Upper lobe of left lung (tissue), 6 donors: ENCODE measurements at places on chromosomes 6 and 20. TPM values are rescaled to one million over a fixed set of nuclear protein-coding genes. Genes with fewer than 3 reads are reported as not detected.

Gene ANKEF1
- total RNA-seq, result 3.6 TPM

DNA sequence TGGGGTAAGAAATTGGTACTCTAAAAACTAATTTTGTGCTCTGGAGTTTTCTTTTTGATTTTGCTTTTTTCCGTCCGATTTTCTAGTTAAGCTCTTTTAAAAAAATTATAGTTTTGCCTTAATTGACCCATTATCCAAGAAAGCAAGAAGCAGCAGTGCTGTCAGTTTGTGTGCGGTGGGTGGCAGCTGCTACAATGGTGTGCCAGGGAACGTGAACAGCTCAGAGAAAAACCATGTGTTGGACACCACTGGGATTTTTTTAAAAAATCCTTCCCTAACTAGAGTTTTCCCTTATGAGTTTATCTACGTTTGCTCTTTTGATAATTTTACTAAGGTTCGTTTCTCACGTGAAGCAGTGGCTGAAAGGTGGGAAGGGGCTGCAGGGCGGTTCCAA is 8.0 kb downstream of the MAP3K5 start:
- no peak for DNase-seq

- no peak for DNase-seq
These were observed 19.0 kb downstream of the CTCFL start for GRCh38 chr20:57505979-57506378.

Gene RGS17
- 0.29 TPM for total RNA-seq

- DNase-seq, result no peak
These were observed 348.7 kb downstream of the SMOC2 start for GRCh38 chr6:168789699-168790098.

- no peak for DNase-seq
These were observed 337.0 kb downstream of the RNGTT start for GRCh38 chr6:88626460-88626859.

Gene BHLHE23
- total RNA-seq, result not detected

DNA sequence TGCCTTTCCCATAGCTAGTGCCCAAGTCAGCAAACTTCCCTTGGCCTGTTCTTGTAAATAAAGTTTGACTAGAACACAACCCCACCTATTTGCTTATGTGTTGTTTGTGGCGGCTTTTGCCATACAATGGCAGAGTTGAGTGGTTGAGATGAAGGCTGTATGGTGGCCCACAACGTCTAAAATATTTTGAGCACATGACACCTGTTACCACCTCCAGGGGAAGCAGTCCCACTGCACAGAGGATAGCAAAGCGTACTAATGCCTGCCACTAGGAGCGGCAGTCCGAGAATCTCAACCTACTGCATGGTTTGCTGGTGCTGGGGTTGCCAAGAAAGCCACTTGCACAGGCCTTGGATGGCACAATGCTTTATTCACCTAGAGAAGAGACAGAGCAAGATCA is 58.6 kb downstream of the TGM2 start:
- DNase-seq, result no peak
